NCI-H187 treated with DMSO at 0.1 percent for 48 hours (cell line): ENCODE measurements at places on chromosomes 16 and 17.

DNA sequence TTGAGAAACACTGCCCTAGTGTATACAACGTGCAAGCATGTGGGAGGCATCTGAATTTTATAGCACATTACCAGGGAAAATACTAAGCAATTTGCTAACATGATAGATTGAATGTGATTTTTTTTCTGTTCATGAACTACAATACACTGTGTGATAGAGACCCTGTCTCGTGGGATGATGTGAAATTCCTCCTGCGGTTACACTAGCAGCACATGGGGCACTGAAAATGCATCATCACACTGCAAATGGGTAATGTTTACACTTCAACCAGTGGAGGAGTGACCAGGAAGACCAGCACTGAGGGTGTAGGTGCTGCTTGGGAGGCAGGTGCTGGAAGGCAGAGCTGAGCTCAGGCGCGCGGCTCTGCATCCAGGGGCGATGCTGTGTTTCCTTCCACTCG is 28.8 kb downstream of the ORC6 start:
- DNase-seq: no peak

DNA sequence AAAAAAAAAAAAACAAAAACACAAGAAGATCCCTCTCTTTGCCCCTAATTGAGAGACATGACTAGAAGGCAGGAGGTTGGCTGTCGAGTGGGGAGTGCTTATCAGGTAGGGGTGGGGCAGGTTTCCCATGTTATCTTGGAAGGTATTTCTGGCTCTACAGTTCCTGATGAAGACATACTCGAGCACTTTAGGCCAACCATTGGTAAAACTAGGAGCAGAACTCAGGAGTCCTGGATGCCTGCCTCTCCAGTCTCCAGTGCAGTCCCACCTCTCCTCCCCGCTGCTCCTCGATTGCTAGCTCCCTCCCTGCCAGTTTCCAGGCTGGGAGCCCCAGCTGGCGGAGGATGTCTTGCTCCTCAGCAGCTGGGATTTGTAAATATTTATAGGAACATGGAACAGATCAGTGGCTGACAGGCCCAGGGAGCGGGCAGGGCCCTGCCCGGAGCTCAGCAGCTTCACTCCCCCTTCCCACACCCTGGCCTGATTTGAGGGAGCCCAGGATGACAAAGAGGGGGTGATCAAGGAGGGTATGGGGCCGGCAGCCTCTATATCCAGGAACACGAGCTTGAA is 11.4 kb upstream of the C1QL1 start:
- no peak for DNase-seq

DNA sequence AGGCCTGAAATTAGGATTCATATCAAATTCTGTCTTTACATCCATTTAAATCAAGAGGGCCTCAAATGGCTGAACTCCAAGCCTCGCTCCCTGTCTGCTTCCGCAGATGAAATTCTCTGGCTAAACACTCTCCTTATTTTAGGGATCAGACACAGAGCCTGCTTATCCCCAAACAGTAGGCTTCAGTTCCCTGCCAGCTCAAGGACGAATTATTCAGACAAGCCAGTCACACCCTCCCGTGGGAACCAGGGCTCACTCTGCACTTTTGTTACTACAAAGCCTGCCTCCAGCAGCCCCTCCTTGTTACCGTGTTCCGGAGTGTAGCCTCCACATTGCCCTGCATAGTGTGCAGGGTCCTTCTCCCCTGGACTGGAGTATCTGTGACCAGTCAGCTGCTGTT is 46.6 kb upstream of the LCMT1 start:
- DNase-seq: no peak

DNA sequence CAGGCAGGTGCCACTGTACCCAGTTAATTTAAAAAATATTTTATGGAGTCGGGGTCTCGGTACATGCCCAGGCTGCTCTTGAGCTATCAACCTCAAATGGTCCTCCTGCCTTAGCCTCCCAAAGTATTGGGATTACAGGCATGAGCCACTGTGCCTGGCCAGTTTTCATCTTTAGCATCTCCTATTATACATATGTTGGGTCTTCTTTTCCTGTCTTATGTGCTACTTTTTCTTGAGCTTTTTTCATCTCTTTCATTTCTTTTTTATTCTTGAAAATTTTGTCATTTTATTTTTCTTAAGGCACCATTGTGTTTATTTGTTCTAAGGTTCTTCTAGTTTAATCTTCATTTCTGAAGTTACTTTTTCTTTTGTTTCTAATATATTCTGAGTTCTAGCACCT is 20.7 kb downstream of the BANP start:
- DNase-seq: no peak

DNA sequence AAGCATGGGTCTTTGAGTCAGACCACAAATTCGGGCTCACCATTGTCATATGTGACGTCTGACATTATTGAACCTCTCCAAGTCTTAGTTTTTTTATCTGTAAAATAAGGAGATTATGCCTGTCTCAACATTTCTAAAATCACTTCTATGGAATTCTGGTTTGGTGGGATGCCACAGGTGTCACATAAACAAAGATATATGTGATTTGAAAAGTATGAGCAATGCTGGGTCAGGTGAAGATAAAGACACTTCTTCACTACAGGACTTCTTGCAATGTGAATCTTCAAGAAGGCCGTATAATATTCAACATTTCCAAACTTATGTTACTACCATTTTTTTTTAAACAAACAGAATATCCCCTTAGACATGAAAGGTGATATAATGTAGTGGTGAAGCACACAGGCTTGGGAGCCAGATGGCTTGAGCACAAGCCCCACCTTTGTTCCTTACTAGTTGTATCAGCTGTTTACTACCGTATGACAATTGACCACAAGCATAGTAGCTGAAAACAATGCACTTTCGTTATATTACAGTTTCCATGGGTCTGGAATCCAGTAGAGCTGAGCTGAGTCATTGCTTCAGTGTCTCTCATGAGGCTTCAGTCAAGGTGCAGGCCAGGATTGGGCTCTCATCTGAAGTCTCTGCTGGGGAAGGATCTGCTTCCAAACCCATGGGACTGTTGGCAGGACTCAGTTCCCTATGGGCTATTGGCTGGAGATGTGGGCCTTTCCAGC is 87.7 kb downstream of the UTP18 start:
- no peak for DNase-seq

- DNase-seq: no peak
These were observed 67.9 kb downstream of the FTO start for GRCh38 chr16:53771655-53772497.

- no peak for DNase-seq
These were observed 14.7 kb downstream of the C17orf67 start for GRCh38 chr17:56819030-56819429.

DNA sequence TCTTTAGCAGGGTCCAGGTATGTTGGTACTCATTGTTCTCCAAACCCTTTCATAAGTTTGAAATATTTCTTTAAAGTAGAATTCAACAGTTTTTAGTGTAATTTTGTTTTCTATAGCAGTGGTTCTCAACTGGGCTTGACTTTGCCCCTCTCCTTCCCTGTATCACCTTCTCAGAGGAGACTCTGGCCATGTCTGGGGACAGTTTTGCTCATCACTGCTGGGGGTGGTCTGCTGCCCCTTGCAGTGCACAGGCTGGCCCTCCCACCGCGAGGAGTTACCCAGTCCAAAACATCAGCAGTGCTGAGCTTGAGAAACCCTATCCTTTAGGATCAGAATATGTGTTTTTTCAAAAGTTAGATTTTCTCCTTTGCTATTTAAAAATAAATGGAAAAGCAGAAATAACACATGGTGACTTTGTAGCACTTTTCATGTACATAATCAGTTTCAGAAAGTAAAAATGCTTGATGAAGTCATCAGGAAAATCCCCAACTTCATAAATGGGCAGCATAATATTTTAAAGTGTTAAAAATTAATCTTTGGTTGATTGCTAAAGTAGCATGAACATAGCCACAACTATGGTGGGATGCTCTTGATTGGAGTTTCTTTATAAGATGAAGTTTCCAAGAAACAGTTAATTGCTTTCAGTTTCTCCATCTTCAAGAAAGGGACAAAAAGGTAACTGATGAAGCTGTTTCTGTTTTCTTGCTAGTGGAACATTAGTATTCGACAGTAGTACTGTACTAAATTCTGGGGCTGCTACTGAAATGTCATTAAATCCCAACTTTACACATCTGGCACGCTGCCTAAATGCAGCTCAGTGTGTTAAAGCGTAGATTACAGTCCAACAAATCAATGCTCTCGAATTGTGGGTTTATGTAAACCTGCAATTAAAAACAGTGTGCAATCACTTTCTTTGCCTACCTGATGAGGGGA is 70.3 kb downstream of the NETO2 start:
- DNase-seq: no peak

GRCh38 chr16:3597676-3598075 is 13.7 kb downstream of the SLX4 start:
- no peak for DNase-seq

- no peak for DNase-seq
These were observed 48.5 kb downstream of the IRF8 start for GRCh38 chr16:85947230-85948137.

DNA sequence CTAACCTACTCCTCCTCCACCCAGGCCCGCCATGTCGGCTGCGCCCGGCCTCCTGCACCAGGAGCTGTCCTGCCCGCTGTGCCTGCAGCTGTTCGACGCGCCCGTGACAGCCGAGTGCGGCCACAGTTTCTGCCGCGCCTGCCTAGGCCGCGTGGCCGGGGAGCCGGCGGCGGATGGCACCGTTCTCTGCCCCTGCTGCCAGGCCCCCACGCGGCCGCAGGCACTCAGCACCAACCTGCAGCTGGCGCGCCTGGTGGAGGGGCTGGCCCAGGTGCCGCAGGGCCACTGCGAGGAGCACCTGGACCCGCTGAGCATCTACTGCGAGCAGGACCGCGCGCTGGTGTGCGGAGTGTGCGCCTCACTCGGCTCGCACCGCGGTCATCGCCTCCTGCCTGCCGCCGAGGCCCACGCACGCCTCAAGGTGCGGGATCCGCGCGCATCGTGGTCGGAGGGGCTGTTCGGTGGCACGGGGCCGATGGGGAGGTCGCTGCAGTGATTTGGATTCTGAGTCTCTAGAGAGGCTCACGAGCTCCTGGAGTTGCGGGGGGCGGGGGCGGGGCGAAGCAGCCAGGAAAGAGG is 878 bp downstream of the TRIM72 start:
- no peak for DNase-seq

- DNase-seq: no peak
These were observed 32.8 kb downstream of the MYO15A start for GRCh38 chr17:18141210-18141803.

GRCh38 chr16:59688006-59688405 is 953.9 kb upstream of the GOT2 start:
- no peak for DNase-seq

DNA sequence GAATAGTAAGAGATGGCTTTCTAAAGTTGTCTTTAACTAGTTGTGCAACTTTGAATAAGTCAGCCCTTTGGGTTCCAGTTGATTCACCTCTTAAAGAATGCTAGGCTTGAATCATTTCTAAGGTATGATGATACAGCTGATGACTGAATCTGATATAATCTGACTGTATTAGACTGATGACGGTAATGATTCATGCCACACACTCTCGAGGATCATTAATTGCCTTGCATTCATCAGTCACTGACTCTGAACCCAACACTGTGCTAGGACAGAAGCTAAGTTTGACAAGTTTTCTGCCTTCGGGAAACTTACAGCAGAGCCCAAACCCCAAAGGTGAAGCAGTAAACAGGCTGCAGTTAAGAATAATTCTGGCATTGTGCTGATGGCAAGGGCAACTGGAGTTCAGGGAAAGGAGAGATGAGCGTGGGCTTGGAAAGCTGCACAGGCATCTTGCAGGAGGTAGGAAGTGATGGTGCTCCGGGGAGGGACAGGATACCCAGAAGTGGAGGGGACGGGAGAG is 25.8 kb downstream of the ASIC2 start:
- no peak for DNase-seq

DNA sequence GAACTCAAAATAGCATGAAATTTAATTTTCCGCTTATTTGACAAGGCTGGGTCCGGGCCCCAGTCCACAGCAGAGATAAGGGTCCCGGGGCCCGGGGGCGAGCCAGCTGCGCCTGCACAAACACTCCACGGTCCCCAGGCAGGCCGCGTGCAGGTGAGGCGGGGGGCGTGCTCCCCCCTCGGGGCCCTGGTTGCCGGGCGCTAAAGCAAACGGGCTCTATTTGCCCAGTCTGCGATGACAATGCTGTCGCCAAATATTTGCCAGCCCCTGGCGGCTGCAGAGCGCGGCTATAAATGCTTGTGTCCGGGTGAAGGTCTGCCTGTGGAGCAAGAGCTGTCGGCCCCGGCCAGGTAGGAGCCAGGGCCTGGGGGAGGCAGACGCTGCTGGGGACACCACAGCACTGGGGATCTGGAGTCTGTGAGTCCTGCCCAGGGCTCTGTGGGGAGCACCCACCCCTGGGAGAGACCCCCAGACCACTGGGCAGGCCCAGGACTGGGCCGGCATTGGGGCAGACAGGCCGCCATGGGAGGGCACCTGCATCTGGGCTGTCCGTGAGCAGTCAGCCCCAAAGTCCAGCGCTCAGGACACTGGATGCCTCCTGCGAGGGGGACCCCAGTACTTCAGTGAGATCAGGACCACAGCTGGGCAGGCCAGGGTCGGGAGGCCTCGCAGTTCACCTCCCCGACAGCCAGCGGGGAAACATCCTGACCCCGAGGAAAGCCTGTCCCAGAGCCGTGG is at the start of gene PERCC1:
Gene PERCC1 (plus strand): TSS at position 320 of the 738 bp plus-strand sequence. CDS start 1,516 bp downstream, outside the sequence.
- no peak for DNase-seq

DNA sequence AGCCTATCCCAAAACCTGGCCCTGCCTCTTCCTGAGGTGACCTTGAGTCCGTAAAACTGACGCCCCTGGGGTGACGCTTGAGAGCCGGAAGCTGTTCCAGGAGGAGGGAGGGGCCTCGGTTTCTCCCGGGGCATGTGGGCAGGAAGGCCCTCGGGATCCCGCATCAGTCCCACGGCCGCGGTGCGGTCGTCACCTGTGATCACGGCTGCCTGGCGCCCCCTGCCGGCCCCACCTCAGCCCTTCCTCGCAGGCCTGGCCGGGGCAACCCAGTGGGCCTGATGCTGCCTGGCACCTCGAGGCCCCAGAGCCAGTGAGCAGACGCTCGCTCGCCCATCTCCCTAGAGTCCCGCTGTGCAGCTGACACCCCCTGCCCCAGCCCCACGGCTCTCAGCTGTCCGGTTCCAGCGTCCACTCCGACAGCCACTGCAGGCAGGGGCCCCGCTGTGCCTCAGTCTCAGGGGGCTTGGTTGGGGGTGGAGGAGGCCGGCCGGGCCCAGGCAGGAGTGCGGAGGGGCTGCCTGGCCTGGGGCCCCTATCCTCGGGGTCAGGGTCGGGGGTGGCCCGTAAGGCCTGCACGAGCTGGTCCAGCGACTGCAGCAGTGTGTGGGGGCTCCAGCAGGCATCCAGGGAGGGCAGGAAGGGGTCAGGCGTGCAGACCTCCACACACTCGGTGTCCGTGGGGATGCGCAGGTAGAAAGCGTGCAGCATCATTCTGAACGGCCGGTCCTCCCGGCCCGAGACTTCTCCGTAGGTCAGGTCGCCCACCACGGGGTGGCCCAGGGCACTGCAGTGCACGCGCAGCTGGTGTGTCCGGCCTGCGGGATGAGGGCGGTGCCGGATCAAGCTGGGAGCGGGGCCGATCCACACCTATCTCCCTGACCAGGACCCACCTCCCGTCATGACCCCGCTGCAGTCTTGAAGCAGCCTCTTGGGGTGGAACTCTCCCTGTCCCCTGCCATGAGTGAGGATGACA is 2.3 kb downstream of the RPUSD1 start:
- DNase-seq: no peak

DNA sequence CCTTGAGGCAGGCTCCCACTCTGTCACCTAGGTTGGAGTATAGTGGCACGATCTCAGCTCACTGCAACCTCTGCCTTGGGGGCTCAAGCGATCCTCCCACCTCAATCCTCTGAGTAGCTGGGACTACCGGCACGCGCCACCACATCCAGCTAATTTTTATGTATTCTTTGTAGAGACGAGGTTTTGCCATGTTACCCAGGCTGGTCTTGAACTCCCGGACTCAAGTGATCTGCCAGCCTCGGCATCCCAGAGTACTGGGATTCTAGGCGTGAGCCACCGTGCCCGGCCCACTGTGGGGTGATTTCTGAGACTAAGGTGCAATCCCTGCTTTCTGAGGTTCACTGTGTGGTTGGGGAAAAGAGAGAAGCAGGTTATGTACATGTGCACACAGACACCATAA is 12.0 kb upstream of the SLC12A3 start:
- no peak for DNase-seq
